Stimulated activated CD8-positive, alpha-beta memory T cell treated with anti-CD3 and anti-CD28 coated beads, Interleukin-4, amount 100 ng/mL, for 4 hours (primary cell): ENCODE measurements at places on chromosomes 1 and 21.

DNA sequence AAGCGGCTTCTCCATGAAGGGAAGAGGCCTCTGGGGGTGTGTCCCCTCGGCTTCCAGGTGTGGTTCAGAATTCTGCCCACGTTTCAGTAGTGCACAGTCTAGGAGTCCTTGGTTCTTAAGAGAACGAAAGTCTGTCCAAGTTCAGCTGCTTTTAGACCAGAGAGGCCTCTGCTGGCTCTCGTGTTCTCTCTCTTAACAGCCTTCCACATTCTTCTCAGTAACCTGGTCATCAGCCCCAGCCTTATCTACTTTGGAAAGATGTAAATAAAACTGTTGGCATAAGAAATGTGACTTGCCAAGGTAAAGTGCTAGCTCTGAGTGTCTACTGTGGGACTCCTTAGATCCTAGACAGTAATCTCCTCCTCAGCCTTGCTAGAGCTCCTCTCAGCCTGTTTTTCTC, 15.3 kb upstream of the STUM start:
- no peak for DNase-seq

- DNase-seq, result no peak
Measured at GRCh38 chr21:35423709-35424108, 374.6 kb upstream of the RUNX1 start.

DNA sequence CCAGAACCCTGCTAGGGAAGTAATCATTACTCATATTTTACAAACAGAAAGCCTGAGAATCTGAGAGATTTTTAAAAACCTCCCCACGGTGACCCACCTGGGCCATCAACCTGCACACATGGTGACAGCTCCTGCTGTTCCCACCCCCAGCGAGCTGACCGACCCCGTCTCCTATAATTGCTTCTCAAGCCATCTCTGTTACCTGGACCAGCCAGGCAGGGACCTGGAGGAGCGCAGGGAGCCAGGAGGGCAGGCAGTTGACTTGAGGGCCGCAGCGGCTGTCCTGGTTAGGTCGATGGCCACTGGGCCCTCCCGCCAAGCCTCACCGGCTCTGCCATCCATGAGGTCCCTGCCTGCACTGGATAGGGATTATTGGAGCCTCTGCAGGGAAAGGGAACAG, 7.7 kb downstream of the TFF2 start:
- no peak for DNase-seq

- DNase-seq, result no peak
Measured at GRCh38 chr1:175875556-175875955, 132.2 kb upstream of the TNR start.

DNA sequence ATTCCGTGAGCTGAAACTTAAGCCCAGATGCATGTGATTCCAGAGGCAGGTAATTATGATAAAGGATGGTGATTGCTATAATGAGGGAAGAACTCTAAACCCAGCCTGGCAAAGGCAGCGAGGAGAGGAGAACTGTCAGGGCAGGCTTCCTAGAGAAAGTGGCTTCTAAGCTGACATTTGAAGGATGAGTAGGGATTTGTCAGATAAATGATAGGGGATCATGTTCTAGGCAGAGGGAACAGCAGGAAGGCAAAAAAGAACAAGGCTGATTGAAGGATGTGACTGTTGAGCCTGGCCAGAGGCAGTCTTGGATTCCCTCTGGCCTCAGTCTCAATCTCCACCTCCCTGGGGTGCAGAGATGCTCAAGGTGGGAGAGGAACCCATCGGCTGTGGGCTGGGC, 146.4 kb upstream of the POU3F1 start:
- no peak for DNase-seq
